Neuronal stem cell (in vitro differentiated cells): ENCODE measurements at places on chromosomes 13 and 19.

GRCh38 chr19:46962030-46962570, 57.5 kb upstream of the NPAS1 start:
- peaks cover 3% of the 10 kb centered on the region for H3K36me3 ChIP-seq
- DNase-seq = no peak
- no peak overlapping the region for H3K4me3 ChIP-seq
- no peak overlapping the region for H3K27ac ChIP-seq

DNA sequence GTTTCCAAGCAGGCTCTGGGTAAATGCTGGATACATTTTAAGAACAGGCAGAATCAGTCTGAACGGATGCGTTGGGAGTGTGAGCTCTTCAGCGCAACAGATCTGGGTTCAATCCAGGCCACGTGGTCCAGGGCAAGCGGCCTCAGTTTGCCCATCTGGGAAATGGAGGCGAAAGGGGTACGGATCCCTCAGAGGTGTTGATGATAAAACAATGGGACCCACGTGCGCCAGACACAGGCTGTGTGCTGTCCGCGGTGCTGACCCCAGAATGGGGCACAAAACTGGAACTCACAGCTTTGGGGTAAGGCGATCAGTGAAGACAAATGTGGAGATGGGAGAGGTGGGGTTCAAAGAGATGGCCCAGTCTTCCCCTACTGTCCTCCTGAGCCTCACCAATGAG, 13.1 kb upstream of the PDE4C start:
- H3K36me3 ChIP-seq = no peaks in the 10 kb centered on the region
- H3K27me3 ChIP-seq = peaks cover 5% of the 10 kb centered on the region
- no peak for DNase-seq
- no peaks in the 10 kb centered on the region for H3K4me1 ChIP-seq

DNA sequence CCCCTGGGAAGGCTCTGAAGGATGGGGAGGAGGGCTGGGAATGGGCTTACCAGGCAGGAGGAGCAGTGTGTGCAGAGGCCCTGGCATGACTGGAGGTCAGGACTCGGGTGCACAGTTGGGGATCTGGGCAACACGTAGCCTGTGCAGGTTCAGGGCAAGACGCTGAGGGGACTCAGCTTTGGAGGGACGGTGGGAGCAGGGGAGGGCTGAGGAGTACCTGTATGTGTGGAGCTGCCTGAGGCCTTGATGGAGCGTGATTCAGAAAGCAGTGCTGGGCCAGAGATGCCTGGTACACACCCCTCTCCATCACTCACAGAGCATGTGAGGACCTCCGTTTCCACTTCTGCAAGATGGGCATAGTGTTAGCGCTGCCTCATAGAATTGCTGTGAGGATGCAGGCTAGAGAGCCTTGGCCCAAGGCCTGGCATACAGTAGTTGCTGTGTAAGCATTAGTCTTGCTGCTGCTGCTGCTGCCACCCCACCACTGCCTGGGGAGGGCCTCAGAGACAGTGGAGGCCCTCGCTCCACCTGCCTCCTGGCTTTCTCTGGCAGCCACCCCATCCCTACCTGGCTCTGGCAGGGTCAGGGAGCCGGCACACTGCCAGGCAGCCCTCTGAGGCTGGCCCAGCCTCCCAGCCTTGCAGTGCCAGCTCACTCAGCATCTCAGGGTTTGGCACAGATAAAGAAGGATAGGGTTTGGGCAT, 2.4 kb downstream of the PAK4 start:
- peaks cover 18% of the 10 kb centered on the region for H3K4me1 ChIP-seq
- DNase-seq = no peak
- H3K36me3 ChIP-seq = no peaks in the 10 kb centered on the region
- no peak overlapping the region for H3K4me3 ChIP-seq

DNA sequence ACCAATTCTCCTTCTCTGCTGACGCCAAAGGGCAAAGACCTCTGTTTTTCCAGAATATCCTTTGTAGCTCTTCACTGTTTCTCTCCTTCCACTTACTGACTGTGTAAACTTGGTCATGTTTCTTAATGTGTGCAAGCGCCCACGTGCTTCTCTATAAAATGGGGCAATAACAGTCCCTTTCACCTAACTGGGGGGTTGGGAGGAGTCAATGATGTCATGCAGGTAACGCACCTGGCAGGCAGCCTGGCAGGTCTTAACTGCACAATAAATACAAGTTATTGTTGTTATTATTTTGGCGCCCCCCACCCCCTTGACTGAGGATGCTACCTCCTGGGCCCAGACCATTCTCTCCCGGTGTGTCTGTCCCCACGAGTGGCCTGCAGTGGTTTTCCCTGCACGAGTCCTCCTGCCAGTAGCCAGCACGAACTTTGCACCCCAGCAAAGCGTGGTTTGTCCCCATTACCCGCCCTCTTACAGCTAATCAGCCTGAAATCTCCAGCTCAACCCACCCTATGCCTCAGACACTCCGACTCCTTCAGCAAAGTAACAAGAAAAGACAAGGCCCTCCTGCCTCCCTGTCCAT, 5.3 kb downstream of the SBSN start:
- no peak overlapping the region for H3K27ac ChIP-seq
- no peaks in the 10 kb centered on the region for H3K36me3 ChIP-seq
- no peak for DNase-seq
- H3K4me3 ChIP-seq = no peak overlapping the region
- H3K4me1 ChIP-seq = peaks cover 6% of the 10 kb centered on the region

GRCh38 chr13:53141336-53141735, 112.7 kb downstream of the OLFM4 start:
- H3K4me3 ChIP-seq = no peak overlapping the region
- H3K4me1 ChIP-seq = peaks cover 23% of the 10 kb centered on the region
- DNase-seq = no peak
- no peaks in the 10 kb centered on the region for H3K36me3 ChIP-seq
- no peak overlapping the region for H3K27ac ChIP-seq
